Naive B cell (primary cell): ENCODE measurements at places on chromosomes 3 and 15. TPM values are rescaled to one million over a fixed set of nuclear protein-coding genes. Genes with fewer than 3 reads are reported as not detected.

DNA sequence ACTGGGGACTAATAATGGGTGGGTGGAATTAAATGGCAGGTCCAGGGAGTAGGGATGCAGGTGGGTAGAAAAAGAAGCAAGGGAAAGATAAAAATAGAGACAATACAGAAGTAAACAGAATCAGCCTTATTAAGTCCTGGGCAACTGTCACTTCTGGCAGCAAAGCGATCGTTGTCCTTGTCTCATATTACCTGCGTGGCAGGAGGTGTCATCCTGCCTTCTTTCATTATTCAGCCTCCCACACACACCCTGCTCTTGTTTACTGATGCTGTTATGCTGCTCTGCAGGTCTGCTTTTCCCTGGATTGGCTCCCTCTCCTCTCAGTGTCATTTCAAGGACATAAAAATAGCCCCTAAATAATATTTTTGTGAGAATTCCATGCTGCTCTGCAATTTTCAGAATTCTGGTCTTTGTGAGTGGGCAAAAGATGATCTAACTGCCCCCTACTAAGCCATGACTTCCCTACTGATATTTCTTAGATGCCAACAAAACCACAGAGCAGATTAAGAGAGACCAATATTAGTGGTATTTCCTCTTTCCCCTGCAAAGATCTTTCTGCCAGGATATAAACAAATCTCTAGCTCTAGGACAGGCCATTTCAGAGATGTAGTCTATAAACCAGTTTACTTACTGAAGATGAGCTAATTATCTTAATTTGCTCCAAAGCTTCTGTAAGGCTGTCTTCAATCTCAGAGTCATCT lies 8.5 kb downstream of the VEPH1 start:
- no peak for DNase-seq

DNA sequence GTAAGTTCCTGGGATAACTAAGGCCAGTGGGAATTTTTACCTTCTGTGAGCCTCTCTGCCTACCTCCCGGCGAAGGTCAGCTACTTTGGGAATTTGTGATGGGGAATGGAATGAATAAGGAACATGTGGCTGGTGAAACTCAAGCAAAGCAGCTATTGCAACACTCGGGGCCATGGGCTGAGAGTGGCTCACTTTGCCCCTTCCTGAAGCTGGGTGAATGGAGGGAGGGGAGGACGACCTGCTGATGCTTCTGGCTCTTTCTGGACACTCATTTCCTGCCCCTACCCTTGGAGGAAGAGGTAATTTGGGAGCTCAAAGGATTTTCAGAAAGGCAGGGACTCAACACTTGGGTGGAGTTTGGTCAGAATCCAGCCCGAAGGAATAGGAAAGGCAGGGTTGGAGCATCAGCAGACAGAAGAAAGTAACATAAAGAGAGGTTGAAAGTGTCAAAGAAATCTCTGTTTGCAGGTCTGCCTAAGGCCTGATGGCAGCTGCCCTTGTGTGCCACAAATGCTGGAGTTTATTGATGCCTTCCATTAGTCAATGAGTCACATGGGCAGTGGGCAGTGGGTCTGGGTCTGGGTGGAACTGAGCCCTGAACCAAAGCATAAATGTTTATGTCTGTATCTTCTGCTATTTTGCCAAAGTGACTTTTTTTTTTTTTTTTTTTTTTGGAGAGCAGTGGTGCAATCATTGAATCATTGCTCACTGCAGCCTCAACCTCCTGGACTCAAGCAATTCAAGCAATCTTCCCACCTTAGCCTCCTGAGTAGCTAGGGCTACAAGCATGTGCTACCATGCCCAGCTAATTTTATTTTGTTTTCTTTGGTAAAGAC lies 12.4 kb downstream of the LAMP3 start:
- no peak for DNase-seq

DNA sequence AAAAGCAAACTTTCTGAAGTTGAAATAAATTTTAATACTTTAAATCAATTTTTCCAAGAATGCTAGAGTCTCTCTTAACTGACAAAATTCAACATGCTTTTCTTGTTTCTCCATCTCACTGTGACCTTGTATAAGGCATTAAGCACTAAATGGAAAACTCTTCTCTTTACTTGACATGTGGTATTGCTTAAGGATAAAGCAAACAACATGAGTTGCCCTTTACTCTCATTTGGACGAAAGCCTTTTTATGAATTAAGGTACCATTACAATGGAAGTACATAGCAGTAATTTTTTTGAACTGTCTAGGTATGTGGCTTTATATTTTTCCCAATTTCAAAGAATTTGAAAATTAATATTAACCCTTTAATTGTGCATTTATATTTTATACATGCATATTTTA lies 1.4 kb downstream of the STRIT1 start:
- DNase-seq: no peak

DNA sequence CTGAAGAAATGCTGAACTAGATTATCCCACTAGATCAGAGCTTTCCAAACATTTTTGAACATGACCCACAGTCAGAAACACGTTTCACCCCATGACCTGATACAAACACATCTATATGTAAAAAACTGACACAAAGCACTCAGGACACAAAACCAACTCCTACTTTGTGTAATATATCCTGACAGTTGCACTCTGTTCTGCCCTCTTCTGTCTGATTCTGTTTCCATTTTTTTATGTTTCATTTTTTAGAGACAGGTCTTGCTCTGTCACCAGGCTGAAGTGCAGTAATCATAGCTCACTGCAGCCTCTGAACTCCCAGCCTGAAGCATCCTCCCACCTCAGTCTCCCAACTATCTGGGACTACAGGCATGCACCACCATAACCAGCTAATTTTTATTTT lies 15.8 kb upstream of the RFTN1 start:
- no peak for DNase-seq

DNA sequence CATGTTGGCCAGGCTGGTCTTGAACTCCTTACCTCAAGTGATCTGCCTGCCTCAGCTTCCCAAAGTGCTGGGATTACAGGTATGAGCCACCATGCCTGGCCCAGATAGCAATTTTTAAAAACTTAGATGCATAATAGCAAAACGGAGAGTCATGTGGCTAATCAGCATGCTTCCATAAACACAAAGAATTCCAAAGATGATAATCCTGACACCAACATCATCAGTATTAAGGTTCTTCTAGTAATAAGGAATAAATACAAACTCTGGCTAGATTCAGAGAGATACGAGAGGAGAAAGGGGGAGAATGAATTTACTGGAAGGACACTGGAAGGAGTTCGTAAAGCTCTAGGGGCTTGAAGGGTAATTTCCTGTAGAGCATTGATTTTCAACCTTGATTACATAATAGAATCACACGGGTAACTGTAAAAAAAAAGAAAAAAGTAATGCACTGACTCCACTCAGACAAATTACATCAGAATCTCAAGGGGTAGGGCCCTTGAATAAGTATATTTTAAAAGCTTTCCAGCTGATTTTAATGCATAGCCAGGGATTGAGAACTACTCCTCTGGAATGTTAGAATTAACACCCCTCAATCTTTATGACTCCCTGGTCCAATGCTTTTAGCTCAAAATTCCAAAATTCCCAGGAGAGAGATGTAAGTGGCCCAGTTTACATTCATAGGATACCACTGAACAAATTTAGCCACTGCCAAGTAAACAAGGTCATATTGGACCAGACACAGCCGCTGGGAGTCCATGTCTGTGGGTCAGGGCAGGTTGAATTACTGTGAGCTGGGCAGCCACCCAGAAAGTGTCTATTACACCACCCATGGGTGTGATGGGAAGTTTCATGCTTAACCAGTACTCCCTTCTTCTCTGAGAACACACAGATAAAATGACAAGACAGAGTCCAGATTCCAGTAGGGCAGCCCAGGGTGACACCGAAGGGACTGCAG lies 243.9 kb downstream of the TBL1XR1 start:
- DNase-seq: no peak

DNA sequence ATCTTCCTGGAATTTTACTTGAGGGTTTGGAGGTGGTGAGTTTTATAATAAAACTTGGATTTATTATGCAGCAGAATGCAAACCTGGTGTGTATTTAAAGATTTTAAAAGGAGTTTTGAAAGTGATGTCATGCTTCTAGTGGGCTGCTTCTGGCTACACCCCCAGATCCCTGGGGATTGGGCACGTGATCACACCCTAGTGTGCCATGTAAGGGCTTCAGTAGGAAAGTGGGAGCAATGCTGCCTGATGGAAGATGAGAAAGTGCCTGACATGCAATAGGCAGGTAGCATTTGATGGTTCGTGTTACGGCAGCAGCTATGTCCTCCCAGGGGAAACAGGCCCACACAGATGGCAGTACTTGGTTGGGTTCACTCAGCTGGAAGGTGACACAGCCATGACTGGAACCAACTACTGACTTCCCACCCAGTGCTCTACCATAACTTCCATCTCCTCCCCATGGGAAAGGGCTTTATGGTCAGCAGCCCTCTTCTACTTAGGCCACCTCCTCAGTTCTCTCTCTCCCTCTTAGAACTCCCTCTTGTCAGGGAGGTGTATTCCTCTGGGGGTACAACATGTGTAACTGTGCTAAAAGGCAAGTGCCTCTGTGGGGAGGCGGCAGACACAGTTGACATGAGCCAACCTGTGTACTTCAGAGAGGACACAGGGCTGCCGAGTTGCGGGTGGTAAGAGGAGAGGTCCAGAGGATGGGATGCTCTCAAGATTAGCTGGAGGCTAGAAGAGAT lies 5.6 kb downstream of the ITPKA start:
- DNase-seq: no peak

GRCh38 chr3:62835554-62836236 lies 39.5 kb downstream of the CADPS start:
- no peak for DNase-seq

The SLC2A2 gene
- polyA plus RNA-seq: not detected

The NANOGP8 gene
- polyA plus RNA-seq: not detected
